C1 segment of cervical spinal cord (tissue), 14 donors: ENCODE measurements at places on chromosomes 5 and 9.

DNA sequence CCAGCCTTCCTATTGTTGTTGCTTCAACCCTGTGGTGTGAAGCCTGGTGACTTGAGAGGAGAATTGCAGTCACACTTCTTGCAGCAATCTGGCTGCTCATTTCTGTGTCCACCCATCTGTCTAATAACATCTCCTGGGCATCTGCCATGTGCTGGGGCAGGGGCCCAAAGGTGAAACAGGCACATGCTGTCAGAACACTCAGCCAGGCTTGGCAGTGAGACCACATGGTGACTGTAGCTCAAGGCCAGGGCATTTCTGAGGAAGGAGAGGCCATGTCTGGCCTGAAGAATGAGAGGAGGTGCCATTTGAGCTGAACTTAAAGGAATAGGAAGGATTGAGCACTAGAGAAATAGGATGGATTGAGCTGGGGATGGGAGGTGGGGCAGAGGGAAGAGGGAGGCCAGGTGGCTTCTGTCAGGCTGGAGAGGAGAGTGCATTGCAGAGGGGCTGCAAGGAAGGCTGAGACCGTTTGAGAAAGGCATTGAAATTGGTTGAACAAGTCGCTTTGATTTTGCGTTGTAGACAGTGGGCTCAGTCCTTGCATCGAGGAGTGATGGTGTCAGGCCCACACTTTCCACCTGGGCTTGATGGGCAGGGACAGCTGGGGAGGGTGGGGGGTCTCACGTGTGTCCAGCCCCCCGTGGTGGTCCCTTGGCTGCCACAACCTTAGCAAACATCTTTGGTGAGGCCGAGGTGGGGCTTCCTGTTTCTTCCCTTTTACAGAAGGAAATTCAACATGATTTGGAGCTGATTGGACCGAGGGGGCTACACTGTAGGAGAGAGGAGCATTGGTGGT lies 222.4 kb downstream of the CACNA1B start:
- DNase-seq = no peak

GRCh38 chr5:114223866-114224265 lies 138.0 kb upstream of the KCNN2 start:
- no peak for DNase-seq

- DNase-seq = no peak
Observed at GRCh38 chr9:92176068-92176799, 61.0 kb upstream of the SPTLC1 start.

GRCh38 chr9:7607421-7607820 lies 192.2 kb downstream of the DMAC1 start:
- DNase-seq = no peak

- no peak for DNase-seq
Observed at GRCh38 chr9:119240546-119240945, 128.7 kb downstream of the BRINP1 start.

DNA sequence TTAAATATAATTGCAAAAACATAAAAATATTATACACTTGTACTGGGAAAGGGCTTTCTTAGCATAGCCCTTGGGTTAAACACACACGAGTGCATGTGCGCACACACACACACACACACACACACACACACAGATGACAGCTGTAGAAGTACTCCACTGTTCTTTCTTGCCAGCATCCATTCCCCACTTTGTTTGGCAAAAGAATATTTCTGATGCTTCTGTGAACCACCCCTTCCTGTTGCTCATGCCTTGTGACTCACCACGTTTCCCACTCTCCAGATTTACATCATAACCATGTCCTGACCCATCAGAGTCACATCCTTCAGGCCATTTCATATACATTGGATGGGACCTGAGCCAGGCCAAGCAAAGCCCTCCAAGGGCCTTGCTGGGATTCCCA lies 280.1 kb downstream of the DNAH5 start:
- DNase-seq = no peak

- no peak for DNase-seq
Observed at GRCh38 chr9:136409557-136410455, 608 bp downstream of the ENTR1 start.

GRCh38 chr9:131271506-131271931 lies 4.8 kb downstream of the FAM78A start:
- DNase-seq = no peak
